Naive thymus-derived CD8-positive, alpha-beta T cell (primary cell): ENCODE measurements at places on chromosomes 6 and 20.

DNA sequence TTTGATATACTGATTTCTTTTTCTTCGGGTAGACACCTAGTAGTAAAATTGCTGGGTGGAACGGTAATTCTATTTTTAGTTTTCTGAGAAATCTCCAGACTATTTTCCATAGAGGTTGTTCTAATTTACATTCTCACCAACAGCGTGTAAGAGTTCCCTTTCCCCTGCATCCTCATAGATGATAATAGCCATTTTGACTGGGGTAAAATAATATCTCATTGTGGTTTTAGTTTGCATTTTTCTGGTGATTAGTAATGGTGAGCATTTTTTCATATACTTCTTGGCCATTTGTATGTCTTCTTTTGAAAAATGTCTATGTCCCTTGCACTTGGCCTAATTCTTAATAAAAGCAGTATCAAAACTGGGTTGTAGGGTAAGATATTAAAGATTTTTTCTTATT is 148.9 kb upstream of the SIM1 start:
- DNase-seq = no peak

DNA sequence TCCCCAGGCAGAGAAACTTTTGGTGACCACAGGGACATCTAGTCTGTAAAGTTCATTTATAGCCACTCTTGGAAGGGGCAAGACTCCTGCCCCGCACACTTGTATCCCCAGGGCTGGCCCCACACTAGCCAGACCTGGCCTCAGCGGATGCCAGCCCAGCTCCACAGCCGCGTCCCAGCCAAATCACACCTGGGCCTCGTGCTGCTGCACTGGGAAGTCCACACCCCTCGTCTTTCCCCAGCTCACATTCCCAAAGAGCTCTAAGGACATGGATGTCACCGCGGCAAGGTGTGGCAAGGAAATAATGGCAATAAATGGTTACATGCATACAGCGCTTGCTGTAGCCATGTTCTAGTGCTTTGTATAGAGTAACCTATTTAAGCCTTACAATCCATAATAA is 8.6 kb downstream of the IP6K3 start:
- no peak for DNase-seq

DNA sequence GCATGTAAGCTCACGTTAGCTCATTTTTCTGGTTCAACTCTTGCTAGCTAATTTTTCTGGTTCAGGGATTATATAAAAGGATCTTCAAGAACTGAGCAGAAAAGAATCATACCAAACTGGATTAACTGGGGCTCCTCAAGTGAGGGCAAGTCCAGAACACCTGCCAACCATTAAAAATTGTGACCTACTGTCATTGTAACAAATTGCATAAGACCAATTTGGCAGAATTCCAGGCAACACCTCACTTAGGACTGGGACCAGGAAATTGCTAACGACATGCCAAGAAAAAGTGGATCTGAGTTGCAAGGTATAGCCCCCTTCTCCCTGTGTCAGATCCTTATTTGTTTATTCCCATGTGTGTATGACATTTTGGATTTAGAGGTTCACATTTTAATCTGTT is 216.6 kb downstream of the HIVEP2 start:
- DNase-seq = no peak

DNA sequence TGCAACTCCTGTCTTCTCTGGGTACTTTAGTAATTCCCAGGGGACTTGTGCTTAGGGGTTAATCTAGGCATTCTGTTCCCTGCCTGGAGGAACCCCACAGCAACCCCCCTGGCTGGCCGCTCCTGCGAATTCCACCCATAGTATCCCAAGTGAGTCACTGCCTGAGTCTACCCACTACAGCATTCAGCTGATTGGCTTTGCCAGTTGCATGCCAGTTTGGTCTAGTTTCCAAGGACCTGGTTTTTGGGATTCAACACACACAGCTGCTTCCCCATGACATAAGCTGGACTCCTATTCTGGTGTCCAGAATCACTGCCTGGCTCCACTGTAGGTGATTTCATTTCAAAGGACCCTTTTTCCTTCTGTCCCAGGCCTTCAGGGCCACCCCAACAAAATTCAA is 40.3 kb downstream of the PLCG1 start:
- no peak for DNase-seq

DNA sequence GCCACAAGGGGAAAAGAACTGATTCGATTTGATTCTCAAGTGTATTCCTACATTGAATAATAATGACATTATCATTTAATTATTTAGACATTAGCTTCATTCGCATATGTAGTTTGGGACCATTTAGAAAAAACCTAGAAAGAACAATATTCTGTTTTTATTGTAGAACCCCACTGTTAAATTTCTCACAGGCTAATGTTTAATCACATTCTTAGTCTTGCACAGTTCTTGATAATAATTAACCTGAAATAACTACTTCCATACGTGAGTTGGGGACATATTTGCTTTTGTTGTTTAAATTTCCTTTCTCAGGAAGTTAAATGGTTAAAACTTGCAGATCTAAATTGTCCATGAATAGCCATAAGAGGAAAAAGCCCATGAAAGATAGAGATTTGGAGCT is 275.2 kb downstream of the TFAP2B start:
- DNase-seq = no peak

GRCh38 chr6:1622851-1623768 is 13.4 kb downstream of the FOXC1 start:
- no peak for DNase-seq

GRCh38 chr6:169555971-169556617 is 145.7 kb downstream of the WDR27 start:
- no peak for DNase-seq

DNA sequence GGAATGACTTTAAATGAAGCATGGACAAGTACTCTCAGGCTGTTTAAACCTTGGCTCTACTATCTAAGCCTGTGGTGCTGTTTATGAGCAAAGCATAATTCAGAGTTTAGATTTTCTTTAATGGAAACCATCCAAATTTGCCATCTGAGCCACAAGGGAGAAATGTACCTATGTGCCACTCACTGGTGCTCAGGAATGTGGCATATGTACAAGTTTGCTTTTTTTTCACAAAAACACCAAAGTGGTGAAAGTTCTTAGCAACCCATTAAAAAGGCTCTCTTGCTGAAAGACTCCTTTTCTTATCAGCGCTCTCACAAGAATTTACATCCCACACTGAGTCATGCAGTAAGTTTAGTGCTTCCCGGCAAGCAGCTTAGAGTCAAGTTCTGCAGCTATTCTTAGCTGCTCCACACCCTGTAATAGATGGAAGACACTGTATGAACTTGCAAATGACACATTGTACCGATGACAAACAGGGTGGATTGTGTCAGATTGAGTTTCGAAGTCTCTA is 57.3 kb upstream of the MLIP start:
- DNase-seq = no peak

GRCh38 chr6:128204616-128205015 is 303.8 kb upstream of the THEMIS start:
- DNase-seq = no peak

- no peak for DNase-seq
These were observed 51.7 kb downstream of the TTI1 start for GRCh38 chr20:37981568-37981967.
